ENCODE measurements at places on chromosomes 7 and 10.

- DNase-seq = no peak
Measured at GRCh38 chr7:22555476-22555875, 55.5 kb upstream of the STEAP1B start.

- DNase-seq = no peak
Measured at GRCh38 chr10:2300231-2300630, 562.9 kb upstream of the ADARB2 start.

DNA sequence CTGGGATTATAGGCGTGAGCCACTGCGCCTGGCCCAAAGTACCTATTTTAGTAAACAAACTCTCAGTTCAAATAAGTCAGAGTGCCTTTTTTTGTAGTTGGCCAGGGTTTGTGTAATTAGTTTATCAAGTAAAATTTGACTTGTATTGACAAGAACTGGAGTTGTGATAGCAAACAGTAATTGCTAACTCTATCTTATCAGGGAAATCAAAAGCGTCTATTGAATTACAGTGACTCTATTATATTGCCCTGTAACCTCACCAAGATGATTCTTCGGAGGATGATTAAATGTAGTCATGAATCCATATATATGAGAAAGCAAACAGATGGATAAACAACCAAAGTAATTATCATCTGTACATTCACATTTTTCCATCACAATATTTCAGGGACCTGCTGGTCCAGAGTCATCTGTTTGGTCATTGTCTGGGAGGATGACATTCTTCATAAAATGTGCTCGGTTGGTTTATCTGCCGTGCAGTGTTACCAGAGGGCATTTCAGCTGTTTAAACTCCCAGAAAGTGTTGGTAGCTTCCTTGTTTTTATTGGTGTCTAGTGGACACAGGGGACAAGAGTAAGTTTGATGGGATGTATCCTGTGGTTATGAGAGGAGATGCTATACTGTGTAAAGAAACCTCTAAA is 35.6 kb downstream of the DOCK1 start:
- no peak for DNase-seq

GRCh38 chr10:55203319-55203718 is 402.3 kb upstream of the PCDH15 start:
- DNase-seq = no peak
